Right renal cortex interstitium (tissue), 3 donors: ENCODE measurements at places on chromosomes 2 and 18. TPM values are rescaled to one million over a fixed set of nuclear protein-coding genes. Genes with fewer than 3 reads are reported as not detected.

DNA sequence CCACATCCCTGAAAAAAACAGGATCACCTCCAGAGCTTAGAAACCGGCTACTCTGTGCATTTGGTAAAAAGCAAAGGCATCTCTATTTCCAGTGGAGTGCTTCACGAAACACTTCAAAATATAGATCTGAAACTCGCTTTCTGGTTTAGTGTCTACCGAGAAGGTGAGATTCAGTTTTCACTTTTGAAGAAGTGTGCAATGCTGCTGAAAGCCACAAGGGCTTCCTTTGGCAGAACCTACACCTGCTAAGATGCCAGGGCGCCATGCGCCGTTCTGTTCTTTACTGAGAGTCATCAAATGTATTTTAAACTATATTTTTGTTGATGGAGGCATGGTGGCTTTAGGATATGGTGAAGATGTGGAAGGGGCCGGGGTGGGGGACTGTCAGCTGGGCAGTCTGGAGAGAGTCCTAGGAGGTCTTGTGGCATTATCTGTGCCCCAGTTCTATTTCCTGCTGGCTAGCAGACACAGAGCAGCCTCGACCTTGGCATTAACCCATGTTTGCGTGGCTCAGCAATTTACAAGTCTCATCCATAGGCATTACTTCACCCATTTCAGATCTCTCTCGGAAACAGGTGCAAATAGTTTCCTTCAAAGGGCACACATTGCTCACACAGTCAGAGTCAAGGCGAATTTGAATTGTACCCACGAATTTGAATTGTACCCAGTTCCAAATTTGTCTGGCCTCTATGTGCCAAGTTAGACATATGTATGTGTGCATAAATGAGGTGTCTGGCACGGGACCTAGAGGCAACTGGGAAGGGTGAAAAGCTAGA is 46.7 kb upstream of the KCNF1 start:
- DNase-seq = no peak

Gene PARD6G
- 31.0 TPM for polyA plus RNA-seq

- no peak for DNase-seq
These were observed 98.0 kb upstream of the NCK2 start for GRCh38 chr2:105646774-105647076.

DNA sequence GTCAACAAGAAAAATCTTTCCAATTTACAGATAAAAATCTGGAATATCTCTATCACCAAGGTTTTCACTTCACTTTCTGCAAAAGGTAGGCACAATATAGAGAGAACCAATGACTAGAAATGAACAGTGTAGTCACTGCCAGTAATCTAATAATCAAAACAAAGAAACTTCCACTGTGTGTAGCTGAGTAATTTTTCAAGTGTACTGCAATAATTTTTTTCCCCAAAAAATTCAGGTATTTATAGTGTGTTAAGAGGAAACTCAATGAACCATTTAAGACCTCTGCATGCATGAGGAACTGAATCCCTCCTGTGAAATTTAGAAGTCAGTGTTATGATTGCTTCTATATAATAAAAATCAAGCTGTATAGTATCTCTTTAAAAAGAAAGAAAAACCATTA is 121.8 kb downstream of the MEMO1 start:
- no peak for DNase-seq

DNA sequence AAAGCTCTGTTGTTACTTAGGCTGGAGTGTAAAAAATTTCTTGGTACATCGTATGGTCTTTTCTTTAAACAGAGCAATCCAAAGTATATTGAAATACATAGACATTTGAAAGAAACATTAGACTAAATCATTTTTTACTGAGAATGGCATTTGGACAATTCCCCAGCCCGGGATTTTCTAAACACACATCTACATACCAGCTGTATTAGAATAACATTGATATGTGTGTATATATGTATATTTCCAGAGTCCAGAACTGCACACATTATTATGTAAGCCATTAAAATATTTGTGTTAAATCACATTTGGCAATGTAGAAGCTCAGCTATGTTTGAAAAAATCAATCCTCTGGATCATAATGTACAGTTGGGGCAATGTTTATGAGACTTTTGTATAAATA is 1853.6 kb upstream of the LRRTM1 start:
- DNase-seq = no peak

GRCh38 chr2:36356990-36357846 is 1.6 kb downstream of the CRIM1 start:
- no peak for DNase-seq

Gene DSG3
- polyA plus RNA-seq = not detected

GRCh38 chr2:100900156-100900795 is 80.3 kb downstream of the NPAS2 start:
- DNase-seq = no peak

DNA sequence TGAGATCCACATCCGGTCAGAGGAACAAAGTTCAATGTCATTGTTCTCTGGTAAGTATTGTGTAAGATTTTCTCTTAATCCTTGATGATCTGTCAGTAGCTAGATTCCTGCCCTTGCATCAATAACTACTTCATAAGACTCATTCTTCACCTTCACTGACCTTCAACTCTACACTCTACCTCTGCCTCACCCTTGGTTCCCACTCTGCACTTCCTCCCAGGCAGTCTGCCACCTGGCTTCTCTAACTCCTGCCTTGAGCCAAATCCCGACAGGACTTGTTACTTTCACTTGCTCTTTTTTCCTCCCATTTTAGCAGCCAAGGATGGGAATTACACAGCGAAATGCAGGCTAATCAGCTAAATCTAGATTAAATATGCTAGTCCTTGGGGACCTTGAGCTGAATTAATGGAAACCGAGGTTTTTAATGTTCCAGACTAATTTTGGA is 190.7 kb downstream of the DLGAP1 start:
- no peak for DNase-seq

- no peak for DNase-seq
These were observed 48.2 kb downstream of the NCOA1 start for GRCh38 chr2:24539258-24539657.

- no peak for DNase-seq
These were observed 12.1 kb upstream of the MAPRE2 start for GRCh38 chr18:35029103-35029502.

GRCh38 chr2:239690651-239691631 is 290.1 kb upstream of the HDAC4 start:
- DNase-seq = no peak

- DNase-seq = no peak
These were observed 11.4 kb downstream of the TXNDC2 start for GRCh38 chr18:9897129-9897528.

DNA sequence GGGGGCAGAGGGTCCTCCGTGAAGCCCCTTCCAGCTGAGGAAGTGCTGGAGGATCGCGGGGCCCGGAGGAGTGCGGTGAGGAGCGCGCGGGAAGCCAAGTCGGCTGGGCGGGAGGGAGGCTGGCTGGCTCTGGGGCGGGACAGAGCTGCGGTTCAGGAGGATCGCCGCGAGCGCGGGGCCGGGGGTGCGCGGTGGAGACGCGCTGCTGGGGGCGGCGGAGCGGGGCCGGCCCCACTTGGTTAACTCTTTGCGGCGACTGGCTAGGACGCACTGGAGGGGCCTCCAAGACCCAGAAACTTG is 464 bp downstream of the CYBRD1 start:
- DNase-seq = peak; percentile 16

DNA sequence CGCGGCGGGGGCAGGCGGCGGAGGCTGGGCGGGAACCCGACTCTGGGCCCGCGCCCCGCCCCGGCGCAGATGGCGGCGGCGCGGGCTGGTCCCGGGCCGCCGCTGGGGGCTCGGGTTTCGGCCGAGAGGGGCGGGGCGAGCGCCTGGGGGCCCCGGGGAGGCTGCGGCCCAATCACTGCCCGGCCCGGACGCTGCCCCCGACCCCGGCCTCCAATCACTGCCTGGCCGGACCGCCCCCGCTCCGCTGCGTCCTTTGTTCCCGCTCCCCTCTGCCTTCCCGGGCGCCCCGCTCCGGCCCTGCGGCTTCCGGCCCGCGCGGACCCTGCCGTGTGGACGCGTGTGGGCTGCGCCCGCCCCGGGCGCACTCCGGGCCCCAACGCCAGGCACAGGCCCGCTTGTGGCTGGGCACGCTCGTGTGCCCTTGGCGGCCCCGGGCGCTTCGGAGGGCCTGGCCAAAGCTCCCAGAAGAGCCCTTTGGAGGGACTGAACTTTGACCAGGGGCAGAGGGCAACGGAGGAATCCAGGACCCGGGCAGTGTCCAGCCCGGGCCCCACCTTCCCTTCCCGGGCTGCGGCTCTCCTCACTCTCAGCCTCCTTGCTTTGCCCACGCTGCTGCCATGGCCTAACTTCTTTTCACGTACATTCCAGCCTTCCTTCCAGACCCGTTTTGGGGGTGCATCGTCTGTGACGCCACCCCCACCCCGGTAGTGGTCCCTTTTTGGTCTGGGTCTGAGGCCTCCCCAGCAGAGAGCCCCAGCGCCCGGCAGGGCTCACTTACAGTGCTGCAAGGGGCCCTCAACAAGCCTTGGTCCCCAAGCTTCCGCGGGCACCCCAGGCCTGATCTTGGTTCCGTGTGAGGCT is 27.1 kb upstream of the PTMA start:
- no peak for DNase-seq

Gene RBMS1
- polyA plus RNA-seq = 146 TPM

GRCh38 chr2:139045524-139045923 is 265.3 kb upstream of the NXPH2 start:
- DNase-seq = no peak

DNA sequence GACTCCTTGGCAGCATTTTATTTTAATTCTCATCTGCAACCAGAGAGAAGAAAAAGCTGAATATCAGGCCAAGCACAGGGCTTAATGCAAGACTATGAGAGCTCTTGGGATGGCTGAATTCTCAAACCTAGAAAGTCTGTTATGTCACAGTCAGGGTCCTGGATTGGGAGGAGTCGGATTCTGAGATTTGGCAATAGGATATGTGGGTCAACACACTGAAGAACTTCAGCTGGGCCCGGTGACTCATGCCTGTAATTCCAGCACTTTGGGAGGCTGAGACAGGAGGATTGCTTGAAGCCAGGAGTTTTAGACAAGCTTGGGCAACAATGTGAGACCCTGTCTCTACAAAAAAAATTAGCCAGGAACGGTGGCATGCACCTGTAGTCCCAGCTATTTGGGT is 102.4 kb downstream of the COL3A1 start:
- no peak for DNase-seq

GRCh38 chr2:40357667-40358066 is 94.2 kb downstream of the SLC8A1 start:
- no peak for DNase-seq

- no peak for DNase-seq
These were observed 100.9 kb upstream of the TEX51 start for GRCh38 chr2:126797622-126798275.

Gene RNF152
- polyA plus RNA-seq = 7.6 TPM

Gene GAL3ST2
- polyA plus RNA-seq = 0.37 TPM

- no peak for DNase-seq
These were observed 111.6 kb upstream of the TACR1 start for GRCh38 chr2:75310876-75311275.

Gene ATP8B1
- polyA plus RNA-seq = 32.7 TPM

Gene SERPINB10
- polyA plus RNA-seq = 0.06 TPM

DNA sequence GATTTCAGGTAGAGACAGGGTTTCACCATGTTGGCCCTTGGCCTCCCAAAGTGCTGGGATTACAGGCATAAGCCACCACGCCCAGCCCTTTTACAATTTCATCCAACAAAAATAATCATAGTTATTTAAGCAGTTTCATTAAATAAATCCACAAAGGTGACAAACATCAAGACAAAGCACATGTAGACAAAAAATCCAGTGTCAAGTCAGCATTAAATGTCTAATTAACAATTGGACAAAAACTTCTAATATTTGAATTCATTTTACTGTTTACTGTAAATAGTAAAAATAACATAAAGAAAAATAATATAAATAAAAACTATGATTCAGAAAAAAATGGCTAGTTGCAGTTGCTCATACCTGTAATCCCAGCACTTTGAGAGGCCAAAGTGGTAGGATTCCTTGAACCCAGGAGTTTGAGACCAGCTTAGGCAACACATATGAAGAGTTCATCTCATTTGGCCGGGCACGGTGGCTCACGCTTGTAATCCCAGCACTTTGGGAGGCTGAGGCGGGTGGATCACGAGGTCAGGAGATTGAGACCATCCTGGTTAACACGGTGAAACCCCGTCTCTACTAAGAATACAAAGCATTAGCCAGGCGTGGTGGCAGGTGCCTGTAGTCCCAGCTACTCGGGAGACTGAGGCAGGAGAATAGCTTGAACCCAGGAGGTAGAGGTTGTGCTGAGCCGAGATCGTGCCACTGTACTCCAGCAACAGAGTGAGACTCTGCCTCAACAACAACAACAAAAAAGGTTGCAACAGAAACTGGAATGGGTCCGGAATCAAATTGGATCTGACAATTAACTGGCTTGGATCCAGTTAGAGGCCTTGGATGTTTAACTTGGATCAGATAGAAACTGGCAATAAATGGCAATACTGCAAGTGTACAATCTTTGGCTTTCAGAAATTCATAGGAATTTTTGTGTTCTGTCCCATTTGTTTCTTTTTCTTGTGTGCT is 56.9 kb upstream of the MAT2A start:
- no peak for DNase-seq

GRCh38 chr2:30106543-30106942 is 40.3 kb upstream of the YPEL5 start:
- no peak for DNase-seq

GRCh38 chr2:226117510-226118065 is 682.0 kb downstream of the IRS1 start:
- DNase-seq = no peak

DNA sequence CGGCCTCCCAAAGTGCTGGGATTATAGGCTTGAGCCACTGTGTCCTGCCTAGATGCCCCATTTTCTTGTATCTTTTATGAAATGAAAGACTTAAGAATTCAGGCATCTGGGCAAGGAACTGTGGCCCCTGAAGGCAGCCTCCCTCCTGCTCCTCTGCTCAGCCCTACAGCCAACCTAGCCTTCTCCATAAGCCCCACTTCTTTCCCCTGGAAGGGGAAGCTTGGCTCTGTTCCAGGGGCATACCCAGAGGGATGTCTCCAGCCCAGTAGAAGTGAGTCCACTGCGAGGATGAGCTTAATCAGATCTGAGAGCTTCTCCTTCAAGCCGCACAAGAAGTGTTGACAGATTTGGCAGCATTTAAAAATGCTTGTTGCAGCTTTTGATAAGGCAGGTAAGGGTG is 39.7 kb downstream of the RHOB start:
- DNase-seq = no peak

DNA sequence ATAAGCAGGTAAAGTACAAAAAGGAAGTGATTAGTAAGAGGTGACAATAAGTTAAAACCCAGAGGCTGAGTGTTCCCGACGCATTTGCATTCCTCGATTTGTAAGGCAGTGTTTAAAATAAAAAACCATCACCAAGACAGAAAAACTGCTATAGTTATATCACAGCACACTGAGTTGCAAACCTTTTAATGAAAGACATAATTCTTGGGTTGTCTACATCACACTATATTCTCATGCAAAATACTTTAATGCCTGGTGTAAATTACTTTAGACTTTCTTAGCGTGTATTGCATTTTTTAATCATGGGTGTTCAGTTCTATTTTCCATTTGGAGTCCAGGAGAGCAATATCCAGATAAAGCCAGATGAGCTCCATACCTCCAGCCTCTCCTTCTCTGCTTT is 458.5 kb downstream of the MTX2 start:
- no peak for DNase-seq

GRCh38 chr2:43541165-43541564 is 54.7 kb downstream of the THADA start:
- DNase-seq = no peak

- DNase-seq = no peak
These were observed 8.2 kb downstream of the OR6B3 start for GRCh38 chr2:240045098-240045497.

Gene ASPRV1
- 3.2 TPM for polyA plus RNA-seq

GRCh38 chr2:191670787-191671186 is 7.1 kb upstream of the NABP1 start:
- no peak for DNase-seq

GRCh38 chr2:148742373-148742772 is 97.8 kb downstream of the EPC2 start:
- no peak for DNase-seq

- DNase-seq = no peak
These were observed 37.7 kb downstream of the BCL11A start for GRCh38 chr2:60515721-60516226.

Gene TNFRSF11A
- 2.1 TPM for polyA plus RNA-seq
